ENCODE measurements at places on chromosomes 7 and 10.

GRCh38 chr7:64294701-64295420, 18.9 kb upstream of the ZNF736 start:
- DNase-seq = no peak

GRCh38 chr7:27145914-27146412, 1.6 kb downstream of the HOXA6 start:
- DNase-seq = no peak

DNA sequence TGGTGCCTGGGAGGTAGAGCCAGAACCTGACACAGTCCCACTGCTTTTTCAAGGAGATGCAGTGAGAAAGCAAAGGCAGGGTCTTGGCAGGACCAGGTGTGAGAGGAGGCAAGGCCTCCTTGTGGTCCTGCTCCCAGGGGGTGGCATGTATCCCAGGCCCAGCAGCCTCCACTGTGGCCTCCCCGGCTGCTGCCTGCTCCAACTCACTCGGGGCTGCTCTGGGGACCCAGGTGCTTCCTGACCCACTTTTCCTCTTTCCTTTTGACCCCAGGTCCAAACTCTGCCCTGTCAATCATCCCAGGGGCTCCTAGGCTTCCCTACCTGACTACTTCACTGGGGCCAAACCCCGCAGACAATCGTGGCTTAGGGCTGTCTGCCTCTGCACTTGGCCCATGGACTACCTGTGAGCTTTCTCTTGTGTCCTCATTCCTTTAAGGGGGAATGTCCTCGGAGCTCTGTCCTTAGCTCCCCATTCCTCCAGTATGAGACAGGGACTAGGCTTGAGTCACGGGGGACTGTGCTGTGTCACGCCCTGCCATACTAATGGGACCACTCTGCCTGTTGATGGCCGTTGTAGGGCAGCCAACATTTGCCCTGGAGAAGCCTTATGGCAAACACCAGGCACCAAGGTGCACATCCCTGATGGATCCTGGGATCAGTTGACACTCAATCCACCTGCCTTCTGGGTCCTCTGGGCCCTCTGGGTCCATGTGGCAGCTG, 1.1 kb upstream of the AEBP1 start:
- no peak for DNase-seq

DNA sequence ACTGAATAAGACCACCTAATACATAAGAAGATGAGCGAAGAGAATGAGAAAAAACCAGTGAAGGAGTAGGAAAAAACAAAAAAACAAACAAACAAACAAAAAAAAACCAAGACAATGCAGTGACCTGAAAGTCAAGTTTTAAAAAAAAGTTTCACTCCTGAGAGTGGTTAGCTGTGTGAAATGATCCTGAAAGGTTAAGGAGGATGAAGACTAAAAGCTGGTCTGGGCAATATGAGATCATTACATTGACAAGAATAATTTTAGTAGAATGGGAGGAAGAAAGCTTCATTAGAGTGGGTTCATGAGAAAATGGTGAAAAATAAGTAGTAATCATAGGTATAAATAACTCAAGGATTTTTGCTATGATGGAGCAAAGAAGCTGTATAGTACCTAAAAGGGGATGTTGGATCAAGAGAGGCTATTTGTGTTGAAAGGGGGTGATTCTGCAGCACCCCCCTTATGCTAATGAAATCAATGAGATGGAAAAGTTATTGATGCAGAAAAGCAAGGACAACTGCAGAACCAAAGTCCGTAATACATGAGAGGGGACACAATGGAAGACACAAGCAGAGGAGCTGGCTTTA, 80.2 kb downstream of the KMT2C start:
- DNase-seq = no peak

- no peak for DNase-seq
These were observed 14.3 kb upstream of the RET start for GRCh38 chr10:43062402-43063160.

- DNase-seq = no peak
These were observed 249.7 kb downstream of the TNS3 start for GRCh38 chr7:47332213-47332612.

- DNase-seq = no peak
These were observed 61.8 kb upstream of the A1CF start for GRCh38 chr10:50946991-50947781.

- no peak for DNase-seq
These were observed 302.9 kb upstream of the ZMIZ1 start for GRCh38 chr10:78765726-78766335.

- no peak for DNase-seq
These were observed 1.7 kb downstream of the CALD1 start for GRCh38 chr7:134781171-134781570.

DNA sequence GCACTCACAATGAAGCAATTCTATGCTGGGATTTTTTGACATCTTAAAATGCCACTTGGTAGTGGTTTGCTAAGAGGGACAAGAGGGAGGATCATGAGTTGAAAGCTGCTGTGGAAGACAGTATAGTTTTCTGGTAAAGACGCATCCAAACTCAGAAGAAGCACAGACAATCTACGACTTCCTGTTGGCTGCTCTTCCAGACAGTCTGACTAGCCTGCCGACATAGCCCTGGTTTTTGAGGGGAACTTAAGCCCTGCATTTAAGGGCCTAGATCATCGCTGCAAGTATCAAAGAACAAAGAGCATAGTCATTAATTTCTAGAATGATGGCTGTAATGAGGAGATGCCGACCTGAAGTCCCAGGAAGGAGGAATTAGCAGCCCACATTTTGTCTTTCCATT, 99.9 kb upstream of the IKZF1 start:
- DNase-seq = no peak

DNA sequence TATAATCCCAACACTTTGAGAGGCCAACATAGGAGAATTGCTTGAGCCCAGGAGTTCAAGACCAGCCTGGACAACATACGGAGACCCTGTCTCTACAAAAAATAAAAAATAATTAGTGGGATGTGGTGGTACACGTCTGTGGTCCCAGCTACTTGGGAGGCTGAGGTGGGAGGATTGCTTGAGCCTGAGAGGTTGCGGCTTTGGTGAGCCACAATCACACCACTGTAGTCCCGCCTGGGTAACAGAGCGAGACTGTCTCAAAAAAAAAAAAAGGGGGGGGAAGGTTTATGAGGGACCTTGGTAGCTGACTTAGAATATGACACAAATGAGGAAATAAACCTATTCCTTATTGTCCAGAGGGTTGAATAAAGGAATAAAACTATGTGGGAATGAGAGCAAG, 30.8 kb downstream of the SCD start:
- no peak for DNase-seq

Measured in mesothelial cell of epicardium (in vitro differentiated cells).